ENCODE measurements at places on chromosomes 2 and 18. TPM values are rescaled to one million over a fixed set of nuclear protein-coding genes. Genes with fewer than 3 reads are reported as not detected.

Gene ATP6V1B1
- total RNA-seq, result not detected

GRCh38 chr18:45751766-45752165, 27.8 kb downstream of the SLC14A1 start:
- DNase-seq, result no peak
- no peak overlapping the region for H3K27ac ChIP-seq
- H3K4me1 ChIP-seq, result peaks cover 64% of the 10 kb centered on the region
- peaks cover 9% of the 10 kb centered on the region for H3K36me3 ChIP-seq

DNA sequence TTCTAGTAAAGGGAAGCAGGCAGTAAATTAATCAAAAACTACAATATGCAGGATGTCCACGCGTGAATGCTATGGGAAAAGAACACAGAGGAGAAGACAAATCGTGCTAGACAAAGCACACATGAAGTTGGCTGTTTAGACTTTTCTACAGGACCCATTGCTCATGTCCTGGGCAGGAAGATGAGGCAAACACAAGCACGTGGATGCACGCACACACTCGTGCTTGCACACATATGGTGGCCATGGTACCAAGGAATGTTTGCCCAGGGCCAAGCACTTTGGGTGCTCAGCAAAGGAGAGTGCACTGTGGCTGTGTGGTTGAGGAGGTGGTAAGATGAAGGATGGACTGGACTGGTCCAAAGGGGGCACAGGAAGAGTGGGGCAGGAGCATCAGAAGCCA, 80.2 kb upstream of the MCFD2 start:
- DNase-seq, result no peak
- H3K4me3 ChIP-seq, result no peak overlapping the region
- no peaks in the 10 kb centered on the region for H3K4me1 ChIP-seq
- H3K27ac ChIP-seq, result no peak overlapping the region

DNA sequence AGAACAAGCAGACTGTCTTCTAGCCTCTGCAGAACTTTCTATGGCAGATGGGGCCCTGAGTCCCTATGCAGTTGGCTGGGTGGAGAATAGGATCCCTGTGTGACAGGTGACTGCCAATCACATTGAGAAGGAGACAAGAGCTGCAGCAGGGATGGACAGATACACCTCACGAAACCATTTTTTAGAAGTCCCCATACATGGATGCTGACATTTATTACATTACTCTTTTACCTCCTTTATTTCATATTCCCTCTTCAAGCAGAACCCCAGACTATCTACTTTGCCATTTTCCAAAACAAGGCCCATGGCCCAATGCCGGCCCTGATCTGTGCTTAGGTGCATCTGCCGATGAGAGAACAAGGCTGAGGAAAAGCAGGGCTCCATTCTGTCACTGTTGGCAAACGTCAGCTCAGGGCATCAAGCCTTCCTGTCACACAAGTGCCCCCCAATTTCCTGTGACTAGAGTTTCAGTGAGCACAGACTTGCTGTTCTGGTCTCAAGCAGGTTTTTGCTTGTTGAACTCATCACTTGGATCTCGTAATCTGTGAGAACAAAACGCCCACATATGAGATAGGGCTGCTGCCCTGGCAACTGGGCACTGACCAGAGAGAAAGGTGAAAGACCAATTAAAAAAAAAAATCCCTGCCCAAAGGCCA, 35.8 kb downstream of the LOXHD1 start:
- H3K4me3 ChIP-seq, result no peak overlapping the region
- no peaks in the 10 kb centered on the region for H3K4me1 ChIP-seq
- DNase-seq, result no peak

- no peaks in the 10 kb centered on the region for H3K4me1 ChIP-seq
- H3K4me3 ChIP-seq, result no peak overlapping the region
- peaks cover 34% of the 10 kb centered on the region for H3K27me3 ChIP-seq
- H3K27ac ChIP-seq, result no peak overlapping the region
- no peak for DNase-seq
Measured at GRCh38 chr2:216245391-216245975, 126.8 kb downstream of the MARCHF4 start.

Gene PHOSPHO2
- total RNA-seq, result 12.7 TPM

GRCh38 chr2:151851761-151852160, 23.5 kb upstream of the ARL5A start:
- H3K27me3 ChIP-seq, result no peaks in the 10 kb centered on the region
- H3K27ac ChIP-seq, result no peak overlapping the region
- H3K4me1 ChIP-seq, result peaks cover 7% of the 10 kb centered on the region
- H3K36me3 ChIP-seq, result no peaks in the 10 kb centered on the region
- no peak for DNase-seq

GRCh38 chr2:113898081-113898480, 8.2 kb downstream of the ACTR3 start:
- H3K36me3 ChIP-seq, result peaks cover 28% of the 10 kb centered on the region
- no peak for DNase-seq
- H3K4me1 ChIP-seq, result peaks cover 72% of the 10 kb centered on the region
- H3K4me3 ChIP-seq, result no peak overlapping the region
- H3K27me3 ChIP-seq, result no peaks in the 10 kb centered on the region
